ENCODE measurements at places on chromosomes 2 and 18.
A peak's percentile ranks its signal among the peaks of the same experiment; 100 is the strongest.

DNA sequence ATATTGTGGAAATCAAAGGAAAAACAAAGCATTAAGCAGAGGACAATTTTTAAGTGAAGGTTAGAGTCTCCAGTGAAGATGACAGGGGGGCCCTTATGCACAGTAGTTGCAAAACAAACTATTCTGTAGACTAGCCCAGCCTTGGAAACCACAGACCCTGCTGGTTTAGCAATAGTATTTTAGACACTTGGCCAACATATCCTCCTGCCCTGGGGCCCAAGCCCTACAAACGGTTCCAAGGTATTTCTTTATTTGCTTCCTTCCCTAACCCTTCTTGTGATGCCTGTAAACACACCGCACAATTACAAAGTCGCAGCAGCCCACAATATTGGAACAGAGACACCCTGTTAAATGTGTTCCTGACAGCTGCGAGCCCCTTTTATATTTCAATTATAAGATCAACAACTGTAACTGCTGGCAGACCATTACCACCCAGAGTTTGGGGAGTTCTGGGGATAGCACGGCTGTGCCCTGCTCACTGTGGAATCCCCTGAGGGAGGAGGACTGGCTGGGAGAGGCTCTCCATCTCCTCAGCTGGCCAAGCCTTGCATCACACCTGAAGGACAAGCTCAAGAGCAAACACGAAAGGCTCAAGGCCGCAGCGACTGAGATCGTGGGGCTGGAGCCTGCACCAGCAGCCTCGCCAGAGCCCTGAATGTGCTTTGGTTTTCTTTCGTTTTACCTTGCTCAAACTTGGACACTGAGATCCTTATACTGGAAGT is 282.2 kb upstream of the ATP5MC3 start:
- no peak for DNase-seq

GRCh38 chr2:233037078-233037477 is 4.6 kb downstream of the NEU2 start:
- DNase-seq, result no peak

GRCh38 chr2:208479342-208479741 is 72.8 kb downstream of the PTH2R start:
- no peak for DNase-seq

DNA sequence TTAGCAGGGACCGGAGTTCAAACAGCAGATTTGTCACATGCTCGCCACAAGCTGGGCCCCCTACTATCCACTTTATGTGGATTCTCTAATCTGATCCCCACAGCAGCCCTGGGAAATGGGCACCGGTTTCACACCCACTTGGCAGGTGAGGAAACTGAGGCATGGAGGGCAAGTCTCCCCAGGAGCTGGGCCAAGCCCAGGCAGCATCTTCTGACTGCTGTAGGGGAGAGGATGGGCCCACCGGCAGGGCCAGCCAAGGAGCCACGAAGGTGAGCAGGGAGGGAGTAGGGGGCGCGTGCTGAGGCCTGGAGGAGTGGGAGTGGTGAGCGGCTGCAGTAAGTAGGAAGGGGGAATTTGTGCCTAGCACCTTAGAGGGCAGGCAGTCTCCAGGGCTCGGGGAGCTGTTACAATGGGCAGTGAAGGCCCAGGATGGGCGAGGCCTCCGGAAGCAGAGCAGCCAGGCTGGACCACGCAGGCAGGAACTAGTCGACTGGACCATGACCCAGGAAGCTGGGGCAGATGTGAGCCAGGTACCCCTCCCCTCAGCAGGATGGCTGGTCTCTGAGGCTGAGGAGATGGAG is 37.1 kb downstream of the COA5 start:
- no peak for DNase-seq

DNA sequence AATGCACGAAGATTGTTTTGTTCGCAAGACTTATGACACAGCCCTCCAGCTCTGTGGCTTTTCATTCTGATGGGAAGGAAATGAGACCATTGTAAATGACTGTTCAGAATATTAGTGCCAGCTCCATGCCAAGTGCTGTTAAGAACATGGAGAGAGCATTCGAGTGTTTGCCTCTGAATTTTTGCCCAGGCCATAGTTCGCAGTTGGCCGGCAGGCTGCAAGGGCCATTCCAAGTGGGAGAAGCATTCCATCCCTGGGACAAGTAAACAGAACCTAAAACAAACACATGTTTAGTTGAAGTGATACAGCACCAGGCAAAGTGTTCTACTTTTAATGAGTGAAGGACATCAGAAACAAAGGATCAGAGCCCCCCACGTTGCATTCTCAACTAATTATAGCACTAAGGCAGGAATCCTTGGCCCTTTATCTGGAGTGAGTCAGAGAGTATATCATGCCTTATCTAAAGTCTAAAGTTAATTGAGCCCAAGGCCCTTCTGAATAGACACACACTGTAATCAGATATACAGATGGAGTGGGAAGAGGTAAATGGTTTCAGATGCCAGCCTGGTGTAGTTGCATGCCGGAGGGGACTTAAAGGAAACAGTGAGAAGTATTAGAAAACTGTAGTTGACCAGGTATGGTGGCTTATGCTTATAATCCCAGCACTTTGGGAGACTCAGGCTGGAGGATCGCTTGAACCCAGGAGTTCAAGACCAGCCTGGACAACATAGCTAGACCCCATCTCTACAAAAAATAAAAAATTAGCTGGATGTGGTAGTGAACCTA is 53.3 kb downstream of the NEDD4L start:
- peak; percentile 46 for DNase-seq
